Fibroblast of lung (primary cell): ENCODE measurements at places on chromosomes 16 and 17.
A peak's percentile ranks its signal among the peaks of the same experiment; 100 is the strongest.

DNA sequence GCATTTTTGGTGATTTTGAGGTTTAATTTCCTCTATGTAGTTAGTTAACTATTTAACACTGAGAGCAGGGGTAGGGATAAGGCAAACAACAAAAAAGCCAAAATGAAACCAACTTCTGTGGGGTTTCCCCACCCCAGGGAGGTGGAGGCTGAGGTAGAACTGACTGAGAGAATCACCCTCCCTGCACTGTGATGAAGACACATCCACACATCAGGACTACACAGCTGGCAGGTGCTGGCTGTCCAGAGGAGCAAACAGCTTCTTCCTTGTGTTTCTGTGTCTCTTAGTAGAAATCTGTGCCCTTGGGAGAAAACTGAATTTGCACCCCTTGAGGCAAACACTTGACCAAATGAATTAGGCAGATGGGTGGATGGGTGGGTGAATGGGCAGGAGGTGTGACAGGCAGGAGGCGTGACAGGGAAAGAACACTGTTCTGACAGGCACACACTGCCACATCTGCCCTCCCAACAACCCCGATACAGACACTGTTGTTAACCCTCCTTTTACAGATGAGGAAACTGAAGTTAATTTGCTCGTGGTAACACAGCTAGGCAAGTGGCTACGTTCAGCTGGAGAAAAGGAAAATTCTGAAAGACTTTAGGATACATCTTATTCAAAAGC is 62.9 kb upstream of the AMZ2 start:
- no peak for DNase-seq

DNA sequence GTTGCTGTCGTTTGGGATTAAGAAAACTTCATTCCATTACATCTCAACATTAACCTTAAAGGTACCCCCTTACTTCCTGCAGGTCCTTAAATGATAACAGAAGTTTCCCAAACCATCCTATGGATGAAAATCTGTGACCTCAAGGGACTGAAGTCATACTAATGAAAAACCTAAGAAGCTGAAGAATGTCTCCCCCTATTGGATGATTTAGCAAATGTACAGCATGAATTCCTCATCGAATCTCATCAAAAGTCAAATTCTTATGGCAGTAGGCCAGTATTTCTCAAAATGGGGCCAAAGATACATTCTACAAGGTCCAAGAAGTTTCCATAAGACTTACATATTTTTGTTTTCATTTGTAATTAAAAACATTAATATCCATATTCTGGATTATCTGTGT is 13.5 kb downstream of the SCO1 start:
- peak; percentile 26 for DNase-seq

DNA sequence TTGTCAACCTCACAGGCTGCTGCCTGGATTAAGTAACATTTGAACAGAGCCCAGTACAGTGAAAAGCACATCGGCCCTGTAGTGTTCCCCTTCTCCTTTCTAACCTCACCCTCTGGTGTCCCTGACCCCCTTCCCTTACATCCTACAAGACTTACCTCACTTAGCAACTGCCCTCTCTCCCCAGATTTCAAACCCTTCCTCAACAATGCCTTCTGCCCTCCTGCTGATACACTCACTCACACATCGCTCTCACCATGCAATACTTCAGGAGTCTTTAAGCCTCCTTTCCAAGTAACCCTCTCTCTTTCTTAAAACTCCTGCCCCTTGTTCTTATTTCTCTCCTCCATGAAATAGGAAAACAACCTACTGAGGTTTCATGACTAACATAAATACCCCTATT is 17.8 kb downstream of the ZZEF1 start:
- DNase-seq, result no peak

DNA sequence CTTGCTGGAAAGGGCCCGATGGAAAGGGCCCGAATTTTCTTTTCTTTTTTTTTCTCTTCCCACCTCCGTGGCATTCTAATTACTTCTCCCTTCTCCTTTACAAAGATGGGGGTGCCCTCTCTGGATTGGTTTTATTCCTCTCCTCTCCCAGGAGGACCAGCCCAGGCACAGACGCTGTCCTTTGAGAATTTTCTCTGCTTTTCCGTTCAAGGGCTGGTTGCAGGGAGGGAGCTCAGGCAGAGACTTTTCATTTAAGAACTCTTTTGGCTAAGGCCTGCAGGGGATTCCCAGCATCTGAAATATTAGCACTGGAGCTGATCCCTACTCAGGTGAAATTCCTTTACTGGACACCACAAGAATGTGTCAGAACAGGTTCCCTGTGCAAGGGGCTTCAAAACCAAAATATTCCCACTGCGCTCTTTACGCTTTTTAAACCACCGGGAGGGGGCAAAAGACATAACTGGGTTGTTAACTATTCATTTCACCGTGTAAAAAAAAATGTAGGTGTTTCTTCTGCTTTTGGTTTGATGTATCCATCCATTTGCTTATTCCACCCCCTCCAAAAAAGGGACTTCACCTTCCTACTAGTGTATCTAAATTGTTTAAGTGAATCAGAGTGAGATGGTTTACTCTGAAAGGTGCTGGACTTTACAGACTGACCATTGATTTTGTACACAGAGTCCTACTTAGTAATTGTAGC is 1.4 kb downstream of the NFAT5 start:
- DNase-seq, result no peak

DNA sequence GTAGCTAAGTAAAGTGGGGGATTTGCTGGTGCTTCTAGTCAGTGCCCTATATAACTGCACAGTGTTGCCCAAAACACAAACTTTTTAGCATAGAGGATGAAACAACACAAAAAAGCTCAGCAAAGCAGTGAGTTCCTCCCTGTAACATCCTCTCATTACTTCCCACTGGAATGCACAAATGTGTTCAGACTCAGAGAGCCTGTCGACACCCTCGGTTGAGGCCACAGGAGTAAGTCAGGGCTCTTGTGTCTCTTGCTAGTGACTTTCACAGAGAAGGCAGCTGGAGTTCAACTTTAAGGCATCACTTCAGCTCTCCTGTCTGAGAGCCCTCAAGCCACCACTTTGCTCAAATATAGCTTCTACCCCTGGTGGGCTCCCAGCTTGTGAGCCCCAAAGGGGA is 107.2 kb upstream of the NETO2 start:
- no peak for DNase-seq

DNA sequence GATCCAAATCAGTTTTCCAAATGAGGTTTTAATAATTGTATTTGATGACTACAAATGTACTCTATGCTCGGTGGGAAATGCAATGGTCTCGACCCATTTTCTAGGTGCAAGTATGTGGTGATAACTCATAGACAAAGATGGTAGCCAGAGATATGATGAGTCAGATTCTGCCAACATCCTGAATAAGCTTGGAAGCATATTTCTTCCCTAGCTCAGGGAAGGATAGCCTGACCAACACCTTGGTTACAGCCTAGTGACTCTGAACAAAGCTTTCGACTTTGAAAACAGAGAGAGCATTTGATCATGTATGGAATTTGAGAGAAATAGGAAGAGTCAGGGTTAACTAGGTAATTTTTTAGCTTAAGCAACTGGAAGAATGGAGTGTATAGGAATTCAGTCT is 128.3 kb upstream of the MYOCD start:
- DNase-seq, result no peak

- DNase-seq, result peak; percentile 97
These were observed 16.9 kb upstream of the GLIS2 start for GRCh38 chr16:4298761-4299522.
